ENCODE measurements at places on chromosomes 13 and 19. TPM values are rescaled to one million over a fixed set of nuclear protein-coding genes. Genes with fewer than 3 reads are reported as not detected.

- H3K4me3 ChIP-seq = no peak overlapping the region
- H3K27me3 ChIP-seq = no peaks in the 10 kb centered on the region
- no peaks in the 10 kb centered on the region for H3K4me1 ChIP-seq
- DNase-seq = no peak
These were observed 4.1 kb downstream of the SLC10A2 start for GRCh38 chr13:103062079-103062478.

Gene CYP2A6
- not detected for total RNA-seq

- no peak overlapping the region for H3K27ac ChIP-seq
- H3K4me1 ChIP-seq = peaks cover 69% of the 10 kb centered on the region
- H3K36me3 ChIP-seq = peaks cover 63% of the 10 kb centered on the region
- no peak for DNase-seq
- H3K4me3 ChIP-seq = no peak overlapping the region
These were observed 60.3 kb downstream of the ARHGEF7 start for GRCh38 chr13:111175372-111175771.

- peak overlapping the region; percentile 70 for H3K27ac ChIP-seq
- H3K4me1 ChIP-seq = peaks cover 16% of the 10 kb centered on the region
- no peak overlapping the region for H3K4me3 ChIP-seq
- peaks cover 4% of the 10 kb centered on the region for H3K36me3 ChIP-seq
- DNase-seq = no peak
These were observed 32.0 kb downstream of the RUBCNL start for GRCh38 chr13:46355088-46355468.

DNA sequence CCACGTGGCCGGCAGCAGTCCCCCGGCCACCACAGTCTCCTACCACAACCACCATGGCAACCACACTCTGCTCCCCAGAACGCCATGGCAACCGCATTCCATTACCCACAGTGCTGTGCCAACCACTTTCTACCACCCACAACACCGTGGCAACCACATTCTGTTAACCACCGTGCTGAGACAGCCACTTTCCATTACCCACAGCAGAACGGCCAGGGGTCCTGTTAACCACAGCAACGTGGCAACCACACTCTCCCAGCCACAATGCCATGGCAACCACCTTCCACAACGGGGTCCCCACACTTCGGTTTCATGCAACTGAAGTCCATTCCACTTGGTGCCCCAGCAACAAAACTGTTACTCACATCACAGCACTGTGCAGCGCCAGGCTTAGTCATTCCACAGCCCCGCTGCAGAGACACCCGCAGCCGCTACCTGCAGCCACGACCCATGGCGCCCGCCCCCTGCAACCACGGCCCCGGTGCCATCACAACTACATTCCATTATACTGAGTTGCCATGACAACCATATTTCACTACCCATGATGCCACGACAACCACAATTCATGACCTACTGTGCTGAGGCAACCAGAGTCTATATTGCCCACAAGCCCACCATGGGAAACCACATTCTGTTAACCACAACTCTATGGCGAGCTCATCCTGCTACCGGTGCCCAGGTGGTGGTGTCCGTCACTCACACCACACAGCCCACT is 10.0 kb downstream of the DPF1 start:
- peak overlapping the region; percentile 93 for H3K27ac ChIP-seq
- peaks cover 83% of the 10 kb centered on the region for H3K27me3 ChIP-seq
- peaks cover 18% of the 10 kb centered on the region for H3K4me1 ChIP-seq

- no peak for DNase-seq
- H3K4me3 ChIP-seq = no peak overlapping the region
- H3K36me3 ChIP-seq = peaks cover 18% of the 10 kb centered on the region
- H3K4me1 ChIP-seq = peaks cover 8% of the 10 kb centered on the region
- H3K27me3 ChIP-seq = no peaks in the 10 kb centered on the region
These were observed 3.6 kb downstream of the MICOS13 start for GRCh38 chr19:5676772-5677105.

- H3K4me1 ChIP-seq = no peaks in the 10 kb centered on the region
- peaks cover 14% of the 10 kb centered on the region for H3K36me3 ChIP-seq
- H3K27ac ChIP-seq = no peak overlapping the region
- H3K4me3 ChIP-seq = no peak overlapping the region
- DNase-seq = no peak
These were observed 57.3 kb downstream of the SMARCA4 start for GRCh38 chr19:11018179-11018578.

- H3K4me1 ChIP-seq = peaks cover 14% of the 10 kb centered on the region
- peaks cover 11% of the 10 kb centered on the region for H3K36me3 ChIP-seq
- no peak for DNase-seq
These were observed 29.6 kb upstream of the EEF1AKMT1 start for GRCh38 chr13:20803180-20803965.
